ENCODE measurements at places on chromosomes 3 and 15. TPM values are rescaled to one million over a fixed set of nuclear protein-coding genes. Genes with fewer than 3 reads are reported as not detected.

Gene SPESP1
- total RNA-seq, result 7.6 TPM

Gene ATOSA
- total RNA-seq, result 20.4 TPM

Gene C3orf52
- total RNA-seq, result 2.5 TPM

Gene MST1R
- 1.5 TPM for total RNA-seq

Gene MNS1
- 0.94 TPM for total RNA-seq

Data from Right ventricle myocardium superior (tissue), 1 donor.